SW480 (cell line): ENCODE measurements at places on chromosomes 13 and 19.

DNA sequence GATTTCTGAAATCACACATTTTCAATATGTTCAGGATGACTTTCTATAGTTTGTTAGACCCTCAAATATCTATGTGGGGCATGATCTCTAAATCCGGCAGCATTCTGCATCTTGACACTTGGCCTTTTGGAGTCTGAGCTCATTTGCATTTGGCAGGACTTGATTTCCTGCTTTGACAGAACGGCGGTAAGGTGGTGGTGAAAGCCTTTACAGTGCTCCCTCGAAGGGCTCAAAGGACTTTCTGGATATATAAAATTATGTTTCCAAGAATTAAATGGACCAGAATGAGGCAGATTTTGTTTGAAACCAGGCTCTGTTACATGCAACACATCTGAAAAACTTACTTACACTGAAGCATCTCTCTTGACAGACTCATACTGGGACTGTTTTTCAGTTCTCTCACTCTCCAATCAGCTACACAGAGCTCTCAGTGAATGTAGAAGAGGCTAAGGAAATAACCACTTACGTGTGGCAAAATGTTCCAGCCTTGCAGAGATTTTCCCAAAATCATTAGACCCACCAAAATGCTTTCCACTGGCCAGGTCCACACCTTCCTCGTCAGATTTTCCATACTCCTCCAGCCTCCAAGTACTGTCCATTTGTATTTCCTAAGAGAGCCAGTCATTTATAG, 207.2 kb downstream of the SPRY2 start:
- no peak for DNase-seq

GRCh38 chr13:44817131-44817671, 172.1 kb downstream of the NUFIP1 start:
- DNase-seq = no peak

DNA sequence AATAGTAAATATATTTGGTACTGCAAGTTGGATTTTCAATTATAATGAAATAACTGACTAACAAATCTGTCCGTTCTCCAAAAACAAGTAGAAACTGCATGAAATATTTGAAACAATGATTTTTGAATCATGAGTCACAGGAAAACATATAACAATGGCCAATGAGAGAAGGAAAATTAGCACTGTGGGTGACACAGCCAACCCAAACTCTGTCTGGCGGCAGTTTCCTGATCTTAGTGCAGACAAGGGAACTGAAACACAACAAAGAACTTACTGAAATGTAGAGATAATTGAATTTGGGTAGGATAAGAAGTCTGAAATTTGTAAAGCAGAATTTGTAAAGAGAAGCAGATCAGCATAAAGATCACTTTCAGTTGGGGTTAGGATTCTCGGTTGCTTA, 2743.3 kb upstream of the PCDH20 start:
- no peak for DNase-seq

- no peak for DNase-seq
These were observed 206.5 kb upstream of the TSHZ3 start for GRCh38 chr19:31555634-31556215.

- no peak for DNase-seq
These were observed 25.7 kb upstream of the C1QTNF9B start for GRCh38 chr13:23923031-23923430.

DNA sequence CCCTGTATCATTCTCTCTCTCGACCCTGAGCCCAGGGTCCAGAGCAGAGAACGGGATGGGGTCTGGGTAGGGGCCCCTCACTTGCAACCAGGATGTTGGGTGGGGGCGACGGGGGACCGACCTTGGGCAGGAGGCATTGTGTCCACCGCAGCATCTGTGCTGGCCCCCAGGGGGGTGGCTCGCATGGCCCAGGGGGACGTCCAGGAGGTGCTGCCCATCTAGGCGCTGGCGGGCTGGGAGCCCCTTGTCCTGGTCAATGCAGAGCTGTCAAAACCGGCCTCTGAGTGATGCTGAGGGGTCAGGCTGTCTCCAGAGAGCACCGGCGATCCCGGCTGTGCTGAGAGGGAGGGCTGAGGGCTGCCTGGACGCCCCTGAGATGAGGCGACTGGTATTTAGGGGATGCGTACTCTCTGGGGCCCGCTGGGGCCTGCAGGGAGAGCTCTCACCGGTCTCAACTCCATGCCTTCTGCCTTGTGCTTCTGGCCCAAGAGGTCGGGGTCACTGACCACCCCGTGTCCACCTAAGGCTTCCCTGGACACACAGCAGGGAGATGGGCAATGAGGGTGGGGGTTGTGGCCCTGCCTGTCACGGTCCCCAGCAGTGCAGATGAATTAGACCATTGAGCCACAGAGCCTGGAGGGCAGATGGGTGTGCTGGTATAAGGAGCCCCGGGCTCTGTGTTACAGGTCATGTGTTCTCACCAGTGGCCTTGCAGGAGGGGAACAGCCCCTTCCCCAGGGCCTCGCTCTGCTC, 8.6 kb downstream of the RPS9 start:
- DNase-seq = no peak

- DNase-seq = no peak
These were observed 21.2 kb upstream of the MCF2L start for GRCh38 chr13:112947796-112948195.

- no peak for DNase-seq
These were observed 10.4 kb upstream of the NANOS3 start for GRCh38 chr19:13866463-13867046.

GRCh38 chr19:52566588-52566987, 3.5 kb upstream of the ZNF701 start:
- no peak for DNase-seq

- DNase-seq = no peak
These were observed 2.2 kb upstream of the AP2S1 start for GRCh38 chr19:46852830-46853229.

DNA sequence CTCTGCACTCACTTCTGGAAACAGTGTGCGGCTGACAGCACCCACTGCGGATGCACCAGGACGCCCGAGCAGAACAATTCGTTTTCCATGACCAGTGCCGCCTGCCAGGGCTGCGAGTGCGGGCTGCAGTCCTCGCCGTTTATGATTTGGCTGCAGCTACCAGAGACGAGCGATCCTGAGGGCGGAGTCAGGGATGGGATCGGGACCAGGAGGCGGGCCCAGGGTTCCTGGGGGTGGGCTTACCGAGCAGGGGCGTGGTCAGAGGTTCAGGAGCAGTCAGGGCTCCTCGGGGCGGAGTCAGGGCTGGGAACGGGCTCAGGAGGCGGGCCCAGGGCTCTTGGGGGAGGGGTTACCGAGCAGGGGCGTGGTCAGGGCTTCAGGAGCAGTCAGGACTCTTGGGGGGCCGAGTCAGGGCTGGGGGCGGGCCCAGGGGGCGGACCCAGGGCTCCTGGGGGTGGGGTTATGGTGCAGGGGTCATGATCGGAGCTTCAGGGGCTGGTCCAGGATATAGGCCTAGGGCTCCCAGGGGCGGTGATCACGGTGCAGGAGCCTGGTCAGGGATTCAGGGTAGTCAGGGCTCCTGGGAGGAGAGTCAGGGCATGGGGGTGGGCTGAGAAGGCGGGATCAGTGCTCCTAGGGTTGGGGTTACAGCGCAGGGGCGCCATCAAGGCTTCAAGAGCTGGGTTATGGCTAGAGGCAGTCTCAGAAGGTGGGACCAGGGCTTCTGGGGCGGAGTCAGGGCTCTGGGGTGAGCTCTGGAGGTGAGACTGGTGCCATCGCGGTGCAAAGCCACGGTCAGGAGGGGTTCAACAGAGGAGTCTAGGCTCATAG, 1.7 kb downstream of the KLK4 start:
- DNase-seq = peak; percentile 85

- DNase-seq = peak; percentile 52
These were observed 1.0 kb downstream of the FSTL3 start for GRCh38 chr19:677201-677600.

- no peak for DNase-seq
These were observed 1.8 kb downstream of the GADD45B start for GRCh38 chr19:2477732-2478191.

GRCh38 chr13:20126541-20127261, 34.2 kb downstream of the GJA3 start:
- DNase-seq = no peak

DNA sequence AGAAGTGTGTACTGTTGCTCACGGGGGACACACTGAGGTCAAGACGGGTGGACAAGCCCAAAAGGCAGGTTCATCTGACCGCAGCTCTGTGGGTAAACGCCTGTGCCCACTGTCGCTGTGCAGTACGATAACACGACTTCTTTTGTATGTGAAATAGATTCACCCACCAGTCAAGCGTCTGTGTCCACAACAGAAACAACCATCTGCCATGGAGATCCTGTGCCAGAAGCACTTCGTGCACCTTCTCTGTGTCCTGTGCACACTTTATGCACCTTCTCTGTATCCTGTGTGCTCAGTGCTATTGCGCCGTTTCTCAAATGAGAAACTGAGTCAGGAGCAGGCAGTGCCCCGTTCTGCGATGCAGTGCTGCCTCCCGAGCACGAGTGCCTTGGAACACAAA, 138.9 kb downstream of the ATP11A start:
- no peak for DNase-seq

- no peak for DNase-seq
These were observed 45.1 kb downstream of the MTUS2 start for GRCh38 chr13:28865149-28865744.

DNA sequence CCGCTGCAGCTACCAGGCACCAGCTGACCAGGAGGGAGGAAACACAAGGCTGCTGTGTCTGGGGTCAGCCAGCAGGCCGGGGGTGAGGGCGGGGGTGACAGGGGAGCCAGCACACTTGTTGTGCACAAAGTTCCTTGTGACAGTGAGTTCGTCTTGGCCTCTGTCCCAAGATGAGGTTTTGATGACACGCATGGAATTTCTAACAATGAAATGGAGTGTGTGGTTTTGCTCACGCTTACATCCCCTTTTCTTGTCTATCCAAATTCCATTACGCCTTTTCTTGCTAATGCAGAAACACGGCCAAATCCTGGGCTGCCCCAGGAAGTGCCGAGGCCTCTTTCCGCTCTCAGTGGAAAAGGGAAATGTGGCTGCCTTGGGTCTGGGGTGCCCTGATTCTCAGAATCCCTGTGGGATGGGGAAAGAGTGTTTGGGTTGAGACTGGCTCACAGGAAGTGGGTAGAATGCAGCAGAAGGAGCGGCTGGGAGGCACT, 73.8 kb downstream of the GADD45B start:
- DNase-seq = peak; percentile 68

- DNase-seq = no peak
These were observed 58.4 kb downstream of the ELF1 start for GRCh38 chr13:40960716-40961115.

GRCh38 chr19:53196777-53197396, 3.7 kb upstream of the ZNF665 start:
- DNase-seq = peak; percentile 66

- no peak for DNase-seq
These were observed 984.8 kb upstream of the MIR17HG start for GRCh38 chr13:90362707-90363106.

DNA sequence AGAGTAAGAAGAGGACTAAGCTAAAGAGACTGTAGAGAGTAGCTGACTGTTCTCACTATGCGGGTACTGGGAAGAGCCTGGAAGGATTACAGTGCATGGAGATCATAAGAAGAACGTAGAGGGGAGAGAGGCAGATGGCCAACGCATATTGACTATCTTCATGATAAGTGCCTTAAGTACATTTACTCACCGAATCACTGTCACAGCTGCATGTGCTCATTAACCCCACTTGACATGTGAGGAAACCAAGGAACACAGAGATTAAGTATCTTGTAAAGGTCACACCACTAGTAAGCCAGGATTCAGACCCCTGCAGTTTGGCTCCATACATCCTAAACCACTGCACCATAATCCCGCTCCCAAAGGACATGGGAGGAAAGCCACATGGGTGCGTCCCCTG, 34.1 kb downstream of the SMAD9 start:
- DNase-seq = no peak

DNA sequence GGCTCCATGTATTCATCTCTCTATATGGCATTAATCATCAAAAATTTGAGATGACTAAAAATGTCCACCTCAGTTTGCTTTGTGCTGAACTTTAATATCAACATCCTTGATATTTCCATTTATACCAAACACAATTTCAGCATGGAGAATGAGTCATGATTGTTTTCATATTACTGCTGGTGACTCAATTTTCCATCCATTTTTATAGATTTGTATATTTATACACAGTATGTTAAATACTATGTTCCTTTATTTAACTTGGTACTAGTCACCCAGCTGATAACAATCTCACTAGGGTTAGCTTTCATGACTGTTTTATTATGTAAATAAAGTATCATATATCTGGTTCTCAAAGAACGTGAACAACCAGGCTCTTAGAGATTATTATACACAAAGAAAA, 1255.1 kb downstream of the SLITRK1 start:
- no peak for DNase-seq

- no peak for DNase-seq
These were observed 374.6 kb upstream of the ARGLU1 start for GRCh38 chr13:106942563-106942962.

- no peak for DNase-seq
These were observed 24.0 kb upstream of the ANKRD10 start for GRCh38 chr13:110938662-110939421.

- no peak for DNase-seq
These were observed 3.8 kb upstream of the IFNL4 start for GRCh38 chr19:39252458-39252857.

DNA sequence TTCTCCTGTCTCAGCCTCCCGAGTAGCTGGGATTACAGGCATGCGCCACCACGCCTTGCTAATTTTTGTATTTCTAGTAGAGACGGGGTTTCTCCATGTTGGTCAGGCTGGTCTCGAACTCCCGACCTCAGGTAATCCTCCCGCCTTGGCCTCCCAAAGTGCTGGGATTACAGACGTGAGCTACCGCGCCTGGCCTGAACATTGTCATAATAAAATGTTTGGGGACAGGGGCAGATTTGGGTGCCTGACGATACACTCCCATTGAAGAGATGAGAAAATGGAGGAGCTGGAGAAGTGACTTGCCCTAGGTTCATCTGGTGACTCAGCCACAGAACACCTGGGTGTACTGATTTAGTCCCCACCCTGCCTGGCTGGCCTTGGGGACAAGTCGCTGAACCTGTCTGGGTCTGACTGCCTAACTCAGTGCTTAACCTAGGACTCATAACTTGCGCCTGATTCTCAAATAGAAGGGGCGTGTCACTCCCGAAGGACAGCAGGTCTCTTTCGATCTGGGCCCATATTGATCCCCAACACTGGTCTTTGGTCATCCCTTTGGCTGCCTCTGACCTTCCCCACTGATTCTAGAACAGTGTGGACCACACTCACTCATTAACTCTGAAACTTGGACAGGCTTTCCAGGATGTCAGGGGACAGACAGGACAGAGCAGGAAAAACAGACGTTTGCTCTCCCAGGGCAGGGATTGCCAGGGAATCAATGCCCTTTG, 7.6 kb upstream of the BICRA start:
- no peak for DNase-seq

DNA sequence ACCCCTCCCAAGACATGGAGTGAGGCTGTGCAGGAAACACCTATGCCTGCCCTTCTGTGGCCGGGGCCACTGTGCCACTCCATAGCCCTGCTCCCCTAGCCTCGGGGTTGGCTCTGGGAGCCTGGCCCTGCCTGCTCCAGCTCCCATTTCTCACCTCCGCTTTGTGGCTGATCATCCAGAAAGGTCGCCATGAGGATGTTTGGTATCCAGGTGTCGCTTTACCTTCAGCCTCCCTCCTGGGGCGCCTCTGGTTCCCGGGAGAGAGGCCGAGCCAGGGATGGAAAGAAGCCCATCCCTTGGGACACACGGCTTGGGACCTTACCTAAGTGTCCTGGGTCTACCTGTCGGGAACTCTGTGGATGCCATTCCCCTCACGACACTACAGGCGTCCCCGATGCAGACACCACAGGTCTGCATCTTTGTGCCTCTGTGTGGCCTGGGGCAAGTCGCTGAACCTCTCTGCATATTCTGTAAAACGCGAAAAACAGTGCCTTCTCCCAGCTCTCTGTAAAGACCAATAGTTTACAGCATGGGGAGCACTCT, 3.4 kb upstream of the MCF2L start:
- no peak for DNase-seq
